Activated CD4-positive, alpha-beta T cell treated with anti-CD3 and anti-CD28 coated beads for 1 hour (primary cell): ENCODE measurements at places on chromosomes 12 and 14.

GRCh38 chr12:122471324-122472226 lies 29.2 kb downstream of the ZCCHC8 start:
- DNase-seq = no peak

- DNase-seq = no peak
These were observed 9.7 kb upstream of the ZDHHC22 start for GRCh38 chr14:77151245-77151644.

DNA sequence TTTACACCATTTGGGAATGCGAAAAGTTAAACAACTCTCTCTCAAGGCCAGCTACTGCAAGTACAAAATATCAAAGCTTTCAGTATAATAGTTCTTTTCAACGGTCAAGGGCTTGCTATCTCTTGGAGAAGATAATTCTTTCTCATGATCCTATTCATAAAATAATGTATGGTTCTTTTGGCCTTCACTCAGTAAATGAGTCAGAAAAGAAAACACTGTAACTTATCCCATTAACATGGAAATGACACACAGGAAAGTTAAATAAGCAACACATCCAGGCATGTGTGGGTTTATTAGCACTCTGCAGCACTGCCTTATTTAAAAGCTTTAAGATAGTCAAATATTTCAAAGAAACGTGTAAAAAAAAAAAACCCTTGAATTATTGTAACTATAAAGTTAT lies 36.9 kb downstream of the ZFC3H1 start:
- no peak for DNase-seq

DNA sequence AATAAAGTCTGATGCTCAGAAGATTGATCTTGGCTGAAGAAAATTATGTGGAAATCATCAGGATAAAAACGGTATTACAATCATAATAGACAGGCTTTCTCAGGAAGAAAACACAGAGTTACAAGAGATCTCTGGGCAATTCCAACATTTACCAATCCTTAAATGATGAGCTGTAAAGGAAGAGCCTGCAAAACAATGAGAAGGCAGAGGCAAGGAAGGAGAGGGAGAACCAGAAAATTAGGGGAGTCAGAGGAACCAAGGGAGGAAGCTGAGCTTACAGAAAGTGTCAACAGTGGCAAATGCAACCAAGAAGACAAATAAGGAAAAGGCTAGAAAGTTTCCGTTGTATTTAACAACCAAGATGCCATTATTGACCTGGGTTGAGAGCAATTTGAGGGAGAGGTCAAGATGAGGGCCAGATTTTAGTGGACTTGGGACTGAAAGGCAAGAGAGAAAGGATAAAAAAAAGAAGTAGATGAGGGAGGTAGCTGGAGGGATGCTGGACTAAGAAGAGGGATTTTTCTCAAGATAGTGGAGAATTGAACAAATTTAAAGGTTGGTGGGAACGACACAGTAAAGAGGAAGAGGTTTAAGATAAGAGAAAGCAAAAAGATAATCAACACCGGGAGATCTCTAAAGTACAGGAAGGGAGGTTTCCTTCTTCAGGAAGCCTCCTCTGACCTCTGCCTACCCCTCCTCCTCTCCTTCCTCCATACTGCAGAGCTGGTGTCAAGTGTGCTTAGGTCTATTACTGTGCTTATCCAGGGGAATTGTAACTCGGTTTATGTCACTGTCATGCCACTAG lies 116.9 kb downstream of the DUSP6 start:
- no peak for DNase-seq

DNA sequence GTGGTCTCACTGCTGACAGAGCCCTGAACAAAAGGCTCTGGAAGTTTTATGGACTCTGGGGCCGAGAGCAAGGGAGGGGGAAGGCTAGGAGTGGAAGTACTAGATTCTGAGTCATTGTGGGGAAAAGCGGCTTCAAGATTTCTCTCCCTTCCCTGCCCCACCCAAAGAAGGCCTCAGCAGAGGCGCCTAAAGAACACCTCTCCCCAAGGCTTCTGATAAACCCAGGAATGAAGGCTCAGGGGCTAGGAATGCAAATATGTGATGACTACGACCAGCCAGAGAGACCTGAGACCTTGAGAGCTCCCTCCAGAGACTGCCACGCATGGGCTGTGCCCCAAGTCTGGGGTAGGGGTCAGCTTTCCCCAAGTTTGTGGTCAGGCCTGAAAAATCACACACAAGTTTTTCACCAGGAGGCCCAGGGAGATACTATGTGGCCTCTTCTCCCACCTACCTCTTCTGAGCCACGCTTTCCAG lies 130.7 kb upstream of the HIF1A start:
- DNase-seq = no peak

DNA sequence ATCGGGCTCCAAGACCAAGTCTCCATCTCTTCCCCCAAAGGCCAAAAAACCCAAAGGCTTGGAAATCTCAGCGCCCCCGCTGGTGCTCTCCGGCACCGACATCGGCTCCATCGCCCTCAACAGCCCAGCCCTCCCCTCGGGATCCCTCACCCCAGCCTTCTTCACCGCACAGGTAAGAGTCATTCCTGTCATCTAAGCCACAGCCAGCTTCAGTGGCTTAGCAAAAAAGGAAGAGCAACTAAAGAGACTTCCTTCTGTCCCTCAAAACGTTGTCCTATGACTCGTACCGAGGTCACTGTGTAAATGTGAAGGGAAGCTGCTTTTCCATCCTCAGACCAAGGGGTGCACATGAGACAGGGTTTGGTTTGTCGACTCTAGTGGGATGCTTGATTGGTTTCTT lies 53.4 kb downstream of the ELK3 start:
- DNase-seq = no peak

GRCh38 chr12:116613256-116613655 lies 54.1 kb downstream of the MAP1LC3B2 start:
- DNase-seq = no peak

DNA sequence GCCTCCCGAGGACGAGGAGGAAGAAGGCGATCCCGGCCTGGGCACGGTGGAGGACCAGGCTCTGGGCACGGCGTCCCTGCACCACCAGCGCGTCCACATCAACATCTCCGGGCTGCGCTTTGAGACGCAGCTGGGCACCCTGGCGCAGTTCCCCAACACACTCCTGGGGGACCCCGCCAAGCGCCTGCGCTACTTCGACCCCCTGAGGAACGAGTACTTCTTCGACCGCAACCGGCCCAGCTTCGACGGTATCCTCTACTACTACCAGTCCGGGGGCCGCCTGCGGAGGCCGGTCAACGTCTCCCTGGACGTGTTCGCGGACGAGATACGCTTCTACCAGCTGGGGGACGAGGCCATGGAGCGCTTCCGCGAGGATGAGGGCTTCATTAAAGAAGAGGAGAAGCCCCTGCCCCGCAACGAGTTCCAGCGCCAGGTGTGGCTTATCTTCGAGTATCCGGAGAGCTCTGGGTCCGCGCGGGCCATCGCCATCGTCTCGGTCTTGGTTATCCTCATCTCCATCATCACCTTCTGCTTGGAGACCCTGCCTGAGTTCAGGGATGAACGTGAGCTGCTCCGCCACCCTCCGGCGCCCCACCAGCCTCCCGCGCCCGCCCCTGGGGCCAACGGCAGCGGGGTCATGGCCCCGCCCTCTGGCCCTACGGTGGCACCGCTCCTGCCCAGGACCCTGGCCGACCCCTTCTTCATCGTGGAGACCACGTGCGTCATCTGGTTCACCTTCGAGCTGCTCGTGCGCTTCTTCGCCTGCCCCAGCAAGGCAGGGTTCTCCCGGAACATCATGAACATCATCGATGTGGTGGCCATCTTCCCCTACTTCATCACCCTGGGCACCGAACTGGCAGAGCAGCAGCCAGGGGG lies 979 bp downstream of the KCNA5 start:
- DNase-seq = no peak

DNA sequence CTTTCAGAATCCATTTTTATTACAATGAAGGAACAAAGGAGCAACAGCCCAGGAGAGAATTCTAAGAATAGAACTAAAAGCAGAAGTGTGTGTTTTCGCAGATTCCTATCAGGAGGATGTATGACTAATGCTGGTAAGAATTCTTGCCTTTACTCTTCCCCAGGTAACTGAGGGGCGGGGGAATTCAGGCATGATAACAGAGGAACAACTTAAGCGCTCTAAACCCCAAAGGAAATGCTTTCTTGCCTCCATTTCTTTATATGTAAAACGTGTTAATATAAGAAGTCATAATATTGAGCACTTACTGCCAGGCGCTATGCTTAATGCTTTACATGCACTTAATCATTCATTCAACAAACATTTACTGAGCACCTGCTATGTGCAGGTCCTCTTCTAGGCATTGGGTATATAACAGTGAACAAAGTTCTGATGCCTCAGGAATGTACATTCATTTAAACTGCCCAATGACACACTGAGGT lies 4.5 kb downstream of the HCAR1 start:
- no peak for DNase-seq

DNA sequence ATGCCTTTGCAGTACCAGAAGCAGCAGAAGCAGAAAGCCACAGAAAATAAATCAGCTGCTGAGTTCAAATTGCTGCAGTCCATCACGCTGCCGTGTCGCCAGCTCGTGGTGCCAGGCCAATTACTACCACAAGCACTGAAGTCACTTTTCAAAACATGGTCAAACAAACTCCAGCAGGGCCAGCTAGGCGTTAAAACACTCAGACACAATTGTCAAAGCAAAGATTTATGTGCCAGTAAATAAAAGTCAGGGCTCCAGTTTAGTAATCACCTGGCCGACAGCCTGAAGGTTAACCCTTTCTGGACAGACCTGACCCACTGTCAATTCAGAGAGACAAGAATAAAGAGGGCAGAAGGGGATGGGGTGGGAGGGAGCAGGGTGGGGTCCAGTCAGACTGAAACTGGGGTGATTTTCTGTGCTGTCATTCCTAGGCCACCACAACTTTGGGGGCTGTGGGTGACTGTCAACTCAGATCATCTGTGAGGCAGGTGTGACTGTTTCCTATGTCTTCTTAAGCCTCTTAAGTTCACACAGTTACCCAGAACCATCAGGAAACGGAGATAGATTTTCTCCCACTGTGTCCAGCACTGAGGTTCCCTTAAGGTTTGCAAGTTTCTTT lies 109.8 kb upstream of the FUT8 start:
- DNase-seq = no peak

DNA sequence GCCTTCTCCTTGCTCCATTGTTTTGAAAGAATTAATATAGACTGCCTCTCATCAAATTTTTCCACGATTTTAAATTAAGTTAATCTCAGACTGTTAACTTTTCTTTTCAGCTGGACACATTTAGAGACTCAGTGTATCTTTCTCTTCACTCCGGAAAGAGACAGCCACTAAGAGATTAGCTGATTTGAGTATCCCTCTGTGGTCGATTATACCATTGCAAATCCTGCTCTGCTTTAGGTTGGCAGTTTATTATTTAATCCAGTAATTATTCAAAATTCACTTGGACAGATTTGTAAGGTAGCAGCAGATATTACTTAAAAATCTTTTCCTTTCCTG lies 588 bp upstream of the TWF1 start:
- DNase-seq = no peak

DNA sequence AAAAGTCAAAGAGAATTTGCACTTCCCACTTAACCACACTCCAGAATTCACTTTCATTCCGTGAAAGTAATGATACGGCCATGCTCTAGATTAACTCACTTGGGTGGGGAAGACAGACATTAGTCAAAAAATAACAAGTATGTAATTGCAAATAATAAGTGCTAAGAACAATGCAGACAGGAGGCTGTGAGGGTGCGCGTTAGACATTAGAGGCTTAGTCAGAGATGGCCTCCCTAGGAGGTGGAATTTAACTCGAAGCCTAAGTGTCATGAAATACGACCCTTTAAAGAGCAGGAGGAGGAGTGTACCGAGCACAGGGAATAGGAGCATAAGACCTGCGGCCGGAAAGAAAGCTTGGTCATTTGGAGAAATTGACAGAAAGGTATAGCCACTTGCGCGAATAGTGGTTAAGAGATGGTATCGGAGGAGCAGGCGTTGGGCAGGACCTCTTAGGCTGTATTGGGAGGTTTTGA lies 628 bp downstream of the SNRPF start:
- DNase-seq = no peak

DNA sequence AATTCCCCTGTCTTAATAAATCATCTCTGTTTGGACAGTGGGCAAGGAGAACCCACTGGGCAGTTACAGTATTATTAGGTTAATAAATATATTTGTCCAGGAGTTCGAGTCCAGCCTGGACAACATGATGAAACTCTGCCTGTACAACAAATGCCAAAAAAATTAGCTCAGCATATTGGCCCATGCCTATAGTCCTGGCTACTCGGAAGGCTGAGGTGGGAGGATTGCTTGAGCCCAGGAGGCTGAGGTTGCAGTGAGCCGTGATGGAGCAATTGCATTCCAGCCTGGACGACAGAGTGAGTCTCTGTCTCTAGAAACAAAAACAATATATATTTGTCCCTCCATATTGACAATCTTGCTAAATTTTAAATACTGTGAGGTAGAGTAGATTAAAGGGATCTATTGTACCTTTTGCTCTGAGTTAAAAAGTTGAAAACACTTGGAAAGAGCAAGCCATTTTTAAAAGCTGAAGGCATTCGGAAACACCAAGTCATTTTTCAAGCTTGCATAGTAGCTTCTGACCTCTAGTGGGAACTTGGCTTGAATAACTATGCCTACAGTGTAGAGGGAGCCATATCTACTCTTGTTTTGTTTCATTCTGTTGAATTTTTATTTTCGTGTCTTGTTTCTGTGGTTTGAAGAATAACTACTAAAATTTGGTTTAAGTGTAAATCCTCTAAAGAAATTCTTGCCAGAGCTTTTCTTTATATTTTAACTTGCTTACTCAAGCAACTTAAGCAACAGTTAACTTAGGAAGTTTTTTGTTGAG lies 14.6 kb upstream of the EEA1 start:
- no peak for DNase-seq

GRCh38 chr14:104647467-104648043 lies 41.9 kb upstream of the INF2 start:
- no peak for DNase-seq

DNA sequence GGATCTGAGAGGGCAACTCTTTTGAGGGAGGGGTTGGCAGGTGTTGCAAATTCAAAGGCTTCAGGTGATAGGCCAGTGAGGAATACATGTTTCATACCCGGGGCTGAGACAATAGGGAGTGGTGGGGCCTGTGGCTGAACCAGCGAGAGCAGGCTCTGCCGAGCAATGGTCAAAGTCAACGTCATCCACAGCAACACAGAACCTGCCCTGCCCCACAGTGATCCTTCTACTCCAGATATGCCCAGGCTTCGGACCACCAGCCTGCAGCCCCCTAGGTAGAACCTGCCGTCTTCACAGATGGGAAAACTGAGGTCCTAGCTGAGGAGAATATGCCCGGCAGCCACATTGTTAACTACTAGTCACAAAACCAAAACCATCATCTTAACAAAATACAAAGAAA lies 4.1 kb downstream of the SERPINA1 start:
- no peak for DNase-seq

DNA sequence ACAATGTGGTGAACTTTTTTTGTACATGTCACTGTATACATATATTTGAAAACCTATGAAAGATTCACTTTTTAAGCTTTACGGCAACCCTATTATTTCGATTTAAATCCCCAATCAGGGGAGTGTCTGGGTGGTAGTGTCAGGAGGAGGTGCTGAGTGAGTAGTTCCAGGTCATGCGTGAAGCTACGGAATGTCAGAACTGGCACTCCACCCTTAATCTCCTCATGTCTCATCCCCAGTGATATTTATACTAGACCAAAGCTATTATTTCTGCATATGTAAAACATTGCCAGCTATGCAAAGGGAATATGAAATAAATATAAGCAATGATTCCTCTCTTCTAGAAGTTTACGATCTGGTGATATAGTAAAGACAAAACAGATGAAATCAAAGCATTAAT lies 12.3 kb downstream of the NR1H4 start:
- DNase-seq = no peak

GRCh38 chr12:86170051-86170450 lies 86.1 kb downstream of the MGAT4C start:
- DNase-seq = no peak
